Esophagus squamous epithelium (tissue), 5 donors: ENCODE measurements at places on chromosomes 12 and 14.

- DNase-seq: no peak
These were observed 678.6 kb downstream of the TMTC2 start for GRCh38 chr12:83365317-83365716.

GRCh38 chr12:131828671-131829355 lies 620 bp downstream of the MMP17 start:
- DNase-seq: no peak

DNA sequence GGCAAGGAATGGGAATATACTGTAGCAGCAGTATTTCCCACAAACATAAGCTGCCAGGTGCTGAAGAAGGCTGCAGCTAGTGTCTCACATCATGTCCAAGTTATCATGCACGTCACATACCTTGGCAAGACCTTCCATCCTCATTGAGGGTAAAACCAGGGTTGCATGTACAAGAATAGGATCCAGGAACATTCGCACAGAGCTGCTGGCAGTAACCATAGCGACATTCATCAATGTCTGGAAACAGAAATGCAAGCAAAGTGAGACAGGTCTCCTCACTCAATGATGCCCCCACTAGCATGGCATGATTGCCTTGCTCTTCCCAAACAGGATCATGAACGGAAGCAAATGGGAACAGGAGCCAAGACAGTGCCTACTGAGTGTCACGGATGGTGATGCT lies 23.8 kb upstream of the TC2N start:
- no peak for DNase-seq

DNA sequence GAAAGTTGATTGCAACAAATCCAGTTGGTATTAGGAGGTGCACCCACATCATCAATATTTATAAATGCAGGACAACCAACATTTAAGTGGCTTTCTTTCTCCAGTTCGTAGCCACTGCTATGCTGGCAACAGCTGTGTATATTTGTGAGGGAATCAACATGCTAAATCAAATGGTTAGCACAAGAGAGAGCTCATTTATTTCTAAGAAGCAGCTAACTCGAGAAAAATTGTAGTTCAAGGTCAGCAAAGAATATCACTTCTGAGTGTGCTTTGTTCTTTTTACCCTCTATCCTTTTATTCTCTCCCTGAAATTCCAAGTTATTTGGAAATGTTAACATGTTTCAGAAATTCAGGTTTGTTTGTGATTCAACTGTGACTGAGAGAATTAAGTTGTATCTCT lies 137.3 kb downstream of the NAV3 start:
- no peak for DNase-seq

GRCh38 chr14:105368910-105369652 lies 29.3 kb upstream of the TEX22 start:
- DNase-seq: no peak

DNA sequence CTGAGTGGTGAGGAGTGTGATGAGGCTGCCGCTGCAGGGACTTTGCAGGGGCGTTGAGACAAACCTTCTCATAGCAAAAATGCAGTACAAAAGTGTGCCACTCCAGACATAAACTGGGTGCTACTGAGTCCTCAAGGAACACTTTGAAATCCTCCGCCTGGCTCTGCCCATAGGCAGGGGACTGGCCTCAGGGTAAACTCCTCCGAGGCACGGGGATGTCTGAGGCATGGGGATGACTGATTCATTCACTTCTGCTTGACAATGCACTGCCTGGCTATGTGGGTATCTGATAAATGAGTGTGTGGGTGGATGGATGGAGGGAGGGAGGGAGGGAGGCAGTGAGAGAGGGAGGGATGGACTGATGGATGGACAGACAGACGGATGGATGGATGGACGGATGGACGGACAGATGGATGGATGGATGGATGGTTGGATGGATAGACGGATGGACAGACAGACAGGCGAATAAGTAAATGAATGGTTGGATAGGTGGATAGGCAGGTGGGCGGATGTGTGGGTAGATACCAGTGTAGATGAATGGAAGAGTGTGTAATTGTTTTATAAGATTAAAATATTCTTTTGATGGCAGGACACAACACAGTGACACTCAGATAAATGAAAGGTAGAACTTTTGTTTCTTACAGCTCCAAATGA lies 2.1 kb upstream of the BDKRB2 start:
- no peak for DNase-seq

DNA sequence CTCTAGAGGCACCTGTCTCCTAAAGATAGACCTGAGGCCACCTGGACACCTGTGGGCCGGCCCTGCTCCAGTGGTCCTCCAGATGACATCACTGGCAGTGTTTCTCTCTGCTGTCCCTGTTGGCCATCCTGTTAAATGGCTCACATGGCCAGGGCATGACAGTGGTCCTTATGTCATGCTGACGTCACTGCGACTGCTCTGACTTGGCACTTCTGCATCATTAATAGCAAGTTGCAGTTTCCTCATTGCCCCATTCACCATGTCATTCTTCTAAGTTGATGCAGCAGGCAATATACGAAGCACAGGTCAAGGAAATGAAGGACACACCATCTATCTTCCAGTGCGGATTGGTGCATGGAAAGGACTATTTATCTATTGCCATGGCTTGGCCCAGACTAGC lies 1468.5 kb upstream of the TMEM132C start:
- DNase-seq: no peak

DNA sequence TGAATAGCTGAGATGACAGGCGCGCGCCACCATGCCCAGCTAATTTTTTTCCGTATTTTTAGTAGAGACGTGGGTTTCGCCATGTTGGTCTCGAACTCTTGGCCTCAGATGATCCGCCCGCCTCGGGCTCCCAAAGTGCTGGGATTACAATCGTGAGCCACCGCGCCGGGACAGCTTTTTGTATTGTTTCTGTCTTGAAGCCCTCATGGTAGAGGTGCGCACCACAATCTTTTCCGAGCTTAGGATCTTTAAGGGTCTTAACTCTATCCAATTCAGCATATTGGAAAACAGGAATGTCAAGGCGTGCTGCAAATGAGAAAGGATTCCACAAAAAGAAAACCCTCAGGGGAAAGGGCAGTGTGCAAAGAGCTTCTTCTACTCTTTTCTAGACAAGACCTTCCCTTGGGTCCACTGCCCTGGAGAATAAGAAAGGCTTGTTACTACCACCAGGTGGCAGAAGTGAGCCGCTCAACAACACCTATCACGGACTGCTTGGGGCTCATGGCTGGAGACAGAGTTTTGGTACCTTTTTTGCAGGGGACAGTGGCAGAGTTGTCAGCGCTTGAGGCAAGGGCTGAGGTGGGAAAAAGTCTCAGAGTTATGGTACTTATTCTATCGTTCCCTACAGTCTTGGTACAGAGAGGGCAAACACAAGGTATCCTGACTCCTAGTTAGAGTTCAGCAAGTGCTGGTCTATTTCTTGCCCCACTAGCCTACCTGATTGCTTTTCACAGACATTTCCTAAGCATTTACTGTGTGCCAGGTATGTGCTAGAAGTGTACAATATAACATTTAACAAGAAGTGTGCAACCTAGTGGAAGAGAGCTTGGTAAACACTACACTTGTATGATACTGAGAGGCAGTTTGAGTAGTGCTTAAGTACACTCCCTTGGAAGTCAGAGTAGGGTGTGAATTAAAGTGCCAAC lies 16.4 kb upstream of the SP7 start:
- DNase-seq: peak; percentile 31

DNA sequence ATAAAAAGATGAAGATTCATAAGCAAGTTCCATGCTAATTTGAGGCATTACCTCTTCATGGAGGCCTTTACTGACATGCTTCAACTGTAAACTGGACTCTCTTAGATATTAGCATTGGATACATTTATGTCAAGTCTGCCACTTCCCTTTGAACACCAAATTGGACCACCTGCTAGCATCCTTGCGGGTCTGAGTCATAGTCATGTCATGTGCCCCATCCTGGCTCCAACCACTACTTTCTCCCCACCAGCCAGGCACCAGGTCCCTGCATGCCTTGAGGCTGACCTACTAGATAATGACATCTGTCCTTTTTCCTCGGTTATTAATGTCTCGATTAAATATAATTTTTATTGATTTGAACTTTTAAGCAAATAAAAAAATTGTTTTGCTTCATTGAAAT lies 32.9 kb upstream of the EEA1 start:
- no peak for DNase-seq

GRCh38 chr12:122366685-122367475 lies 55.6 kb downstream of the CLIP1 start:
- no peak for DNase-seq

- no peak for DNase-seq
These were observed 318.9 kb downstream of the SOX5 start for GRCh38 chr12:23630524-23630923.

- no peak for DNase-seq
These were observed 36.4 kb downstream of the CPNE8 start for GRCh38 chr12:38869036-38869435.

- DNase-seq: no peak
These were observed 29.0 kb downstream of the FBXW8 start for GRCh38 chr12:116939734-116940133.

- DNase-seq: no peak
These were observed 1.4 kb downstream of the GNS start for GRCh38 chr12:64757771-64758170.

- DNase-seq: no peak
These were observed 226.8 kb downstream of the C12orf42 start for GRCh38 chr12:103268831-103269514.

DNA sequence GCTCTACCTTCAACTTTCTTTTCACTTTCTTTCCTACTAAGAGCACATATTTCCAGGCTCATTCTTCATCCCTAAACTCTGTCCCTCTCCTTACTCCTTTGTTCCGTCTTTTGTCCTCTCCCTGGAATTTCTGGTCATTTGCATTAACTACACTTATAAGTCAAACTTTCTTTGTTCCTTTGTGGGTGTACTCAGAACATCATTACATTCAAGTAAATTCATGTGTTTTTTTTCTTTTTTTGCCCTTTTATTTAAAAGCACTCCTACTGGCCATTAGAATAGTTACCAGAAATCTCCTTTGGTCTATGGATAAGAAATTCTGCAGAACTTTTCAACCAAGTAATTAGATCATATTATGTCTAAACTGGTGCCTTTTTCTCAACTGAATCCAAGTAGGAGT lies 802.6 kb downstream of the DIO2 start:
- no peak for DNase-seq

- DNase-seq: no peak
These were observed 507 bp upstream of the KRT73 start for GRCh38 chr12:52618866-52619265.

GRCh38 chr12:90909069-90909770 lies 45.8 kb downstream of the CCER1 start:
- DNase-seq: no peak

- DNase-seq: no peak
These were observed 22.3 kb downstream of the PTPRO start for GRCh38 chr12:15344561-15344960.

GRCh38 chr12:67541625-67541991 lies 106.9 kb upstream of the DYRK2 start:
- no peak for DNase-seq

DNA sequence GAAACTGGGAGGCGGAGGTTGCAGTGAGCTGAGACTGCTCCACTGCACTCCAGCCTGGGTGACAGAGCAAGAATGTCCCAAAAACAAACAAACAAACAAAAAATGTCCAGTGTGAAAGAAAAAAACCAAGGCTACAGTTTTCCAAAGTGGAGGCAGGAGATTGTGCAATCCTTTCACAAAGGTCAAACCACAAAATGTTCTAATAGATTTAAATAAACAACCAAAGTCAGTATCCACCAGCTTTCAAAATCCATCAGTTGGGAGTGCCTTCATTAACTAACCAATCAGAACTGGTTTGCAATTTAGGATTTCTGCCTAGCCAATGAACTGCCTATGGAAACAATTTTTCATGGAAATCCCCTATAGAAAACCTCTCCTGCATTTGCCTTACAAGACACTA lies 52.3 kb upstream of the TRIM9 start:
- no peak for DNase-seq

GRCh38 chr14:92556255-92556741 lies 42.7 kb downstream of the RIN3 start:
- no peak for DNase-seq

DNA sequence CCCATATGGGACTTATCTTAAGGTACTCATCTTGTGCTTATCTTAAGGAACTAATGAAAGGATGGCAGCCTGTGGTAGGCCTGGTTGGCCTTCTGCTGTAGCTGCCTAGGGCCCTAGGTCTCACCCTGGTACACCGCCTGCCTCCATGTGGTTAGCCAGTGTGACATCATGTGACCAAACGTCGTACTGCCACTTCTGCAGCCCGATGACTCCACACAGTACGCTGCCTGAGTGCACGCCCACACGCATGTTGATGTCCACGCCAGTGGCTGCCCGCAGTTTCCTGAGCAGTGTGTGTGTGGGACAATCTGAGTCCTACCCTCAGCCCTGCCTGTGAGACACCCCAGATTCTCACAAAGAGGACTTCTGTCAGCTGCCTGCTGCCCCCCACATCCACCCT lies 5.1 kb downstream of the ADCY4 start:
- no peak for DNase-seq

- no peak for DNase-seq
These were observed 16.5 kb upstream of the KRT78 start for GRCh38 chr12:52865090-52865944.

DNA sequence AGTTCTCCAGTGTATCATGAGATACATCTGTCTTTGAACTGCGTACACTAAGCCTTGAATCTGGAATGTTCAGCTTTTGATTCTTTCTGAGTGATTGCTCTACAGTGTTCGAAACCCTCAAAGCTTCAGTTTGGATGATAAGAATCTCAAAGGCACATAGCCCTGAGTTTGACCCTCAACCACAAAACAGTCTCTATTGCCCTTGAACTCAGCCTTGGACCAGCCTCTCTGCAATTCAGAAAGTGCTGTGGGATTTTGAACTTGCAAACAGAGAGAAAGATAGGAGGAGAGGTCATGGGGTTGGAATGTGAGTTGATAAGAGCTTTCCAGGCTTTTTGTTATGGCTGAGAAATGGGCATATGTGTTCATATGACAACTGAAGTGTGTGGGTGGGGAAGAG lies 100.3 kb downstream of the MYRFL start:
- no peak for DNase-seq

- DNase-seq: no peak
These were observed 29.2 kb upstream of the BMAL2 start for GRCh38 chr12:27303139-27304111.

DNA sequence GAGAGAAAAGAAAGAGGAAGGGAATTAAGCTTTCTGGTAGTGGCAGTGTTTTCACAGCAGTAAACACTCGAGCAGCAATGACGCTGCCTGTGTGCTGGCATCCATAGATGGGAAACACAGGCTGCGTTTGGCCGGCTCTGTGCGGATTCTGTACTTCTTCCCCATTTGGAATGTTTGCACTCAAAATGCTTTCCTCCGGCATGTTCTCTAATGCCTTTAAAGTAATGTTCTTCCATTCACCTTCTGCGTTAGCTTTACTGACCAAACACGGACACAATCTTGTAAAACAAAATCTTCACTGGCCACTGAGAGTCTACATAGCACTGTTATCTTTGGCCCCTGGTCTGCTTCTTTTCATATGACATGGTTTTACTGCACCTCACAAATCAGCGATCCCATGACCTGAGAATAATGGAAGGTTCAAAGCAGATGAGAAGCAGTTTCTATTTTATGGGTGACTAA lies 31.4 kb downstream of the DCP1B start:
- DNase-seq: no peak

- no peak for DNase-seq
These were observed 266.4 kb upstream of the USP15 start for GRCh38 chr12:61993734-61994345.

- DNase-seq: no peak
These were observed 19.2 kb downstream of the PACS2 start for GRCh38 chr14:105333613-105334364.

GRCh38 chr12:52045794-52046199 lies 5.4 kb upstream of the NR4A1 start:
- no peak for DNase-seq

- DNase-seq: no peak
These were observed 20.4 kb upstream of the RNF212B start for GRCh38 chr14:23217032-23218020.

GRCh38 chr12:122895320-122895703 lies 612 bp downstream of the VPS37B start:
- no peak for DNase-seq
